Breast epithelium (tissue), 4 donors: ENCODE measurements at places on chromosomes 5 and 9. TPM values are rescaled to one million over a fixed set of nuclear protein-coding genes. Genes with fewer than 3 reads are reported as not detected.
A peak's percentile ranks its signal among the peaks of the same experiment; 100 is the strongest.

ADAMTS12 gene
- 4.4 TPM for total RNA-seq

SLC36A2 gene
- total RNA-seq = not detected

PCDHB9 gene
- total RNA-seq = 4.6 TPM

FOXI1 gene
- 7.9 TPM for total RNA-seq

OLFM1 gene
- total RNA-seq = 17.4 TPM

DNA sequence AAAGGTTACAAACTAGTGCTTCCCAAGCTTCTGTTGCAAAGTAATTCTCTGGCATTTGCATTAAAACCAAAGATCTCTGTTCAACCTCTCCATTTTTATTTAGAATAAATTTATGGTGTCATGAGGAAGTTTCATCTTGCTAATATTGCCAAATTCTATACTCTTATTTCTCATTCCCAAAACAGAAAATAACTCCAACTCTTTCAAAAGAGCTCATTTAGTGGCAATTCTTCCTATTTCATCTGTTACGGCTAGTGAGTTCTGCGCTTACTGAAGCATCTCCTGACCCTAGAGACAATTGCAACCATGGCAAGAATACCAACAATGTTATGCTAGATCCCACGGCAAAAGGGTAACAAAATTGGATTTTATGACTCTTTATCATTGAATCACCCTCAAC, 97.0 kb downstream of the HINT1 start:
- H3K27me3 ChIP-seq = no peaks in the 10 kb centered on the region
- H3K4me3 ChIP-seq = no peak overlapping the region
- H3K27ac ChIP-seq = no peak overlapping the region
- H3K4me1 ChIP-seq = no peaks in the 10 kb centered on the region
- H3K36me3 ChIP-seq = no peaks in the 10 kb centered on the region

GRCh38 chr5:79736528-79737514, 47.2 kb downstream of the CMYA5 start:
- H3K27me3 ChIP-seq = no peaks in the 10 kb centered on the region
- DNase-seq = no peak
- H3K4me3 ChIP-seq = no peak overlapping the region
- H3K36me3 ChIP-seq = no peaks in the 10 kb centered on the region
- no peak overlapping the region for H3K27ac ChIP-seq

DNA sequence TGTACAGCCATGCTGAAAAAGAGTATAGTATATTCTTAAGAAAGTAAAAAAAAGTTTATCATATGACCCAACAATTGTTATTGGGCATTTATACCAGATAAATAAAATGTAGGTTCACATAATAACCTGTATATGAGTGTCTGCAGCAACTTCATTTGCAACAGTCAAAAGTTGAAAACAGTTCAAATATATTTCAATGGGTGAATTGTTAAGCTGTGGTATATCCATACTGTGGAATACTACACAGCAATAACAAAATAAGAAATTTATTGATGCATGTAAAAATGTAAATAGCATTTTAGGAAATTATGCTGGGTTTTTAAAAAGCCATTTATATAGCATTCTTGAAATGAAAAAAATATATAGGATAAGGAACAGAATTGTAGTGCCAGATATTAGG, 1420.1 kb upstream of the ACO1 start:
- H3K27me3 ChIP-seq = no peaks in the 10 kb centered on the region
- no peak overlapping the region for H3K4me3 ChIP-seq
- H3K36me3 ChIP-seq = no peaks in the 10 kb centered on the region
- H3K27ac ChIP-seq = no peak overlapping the region

DNA sequence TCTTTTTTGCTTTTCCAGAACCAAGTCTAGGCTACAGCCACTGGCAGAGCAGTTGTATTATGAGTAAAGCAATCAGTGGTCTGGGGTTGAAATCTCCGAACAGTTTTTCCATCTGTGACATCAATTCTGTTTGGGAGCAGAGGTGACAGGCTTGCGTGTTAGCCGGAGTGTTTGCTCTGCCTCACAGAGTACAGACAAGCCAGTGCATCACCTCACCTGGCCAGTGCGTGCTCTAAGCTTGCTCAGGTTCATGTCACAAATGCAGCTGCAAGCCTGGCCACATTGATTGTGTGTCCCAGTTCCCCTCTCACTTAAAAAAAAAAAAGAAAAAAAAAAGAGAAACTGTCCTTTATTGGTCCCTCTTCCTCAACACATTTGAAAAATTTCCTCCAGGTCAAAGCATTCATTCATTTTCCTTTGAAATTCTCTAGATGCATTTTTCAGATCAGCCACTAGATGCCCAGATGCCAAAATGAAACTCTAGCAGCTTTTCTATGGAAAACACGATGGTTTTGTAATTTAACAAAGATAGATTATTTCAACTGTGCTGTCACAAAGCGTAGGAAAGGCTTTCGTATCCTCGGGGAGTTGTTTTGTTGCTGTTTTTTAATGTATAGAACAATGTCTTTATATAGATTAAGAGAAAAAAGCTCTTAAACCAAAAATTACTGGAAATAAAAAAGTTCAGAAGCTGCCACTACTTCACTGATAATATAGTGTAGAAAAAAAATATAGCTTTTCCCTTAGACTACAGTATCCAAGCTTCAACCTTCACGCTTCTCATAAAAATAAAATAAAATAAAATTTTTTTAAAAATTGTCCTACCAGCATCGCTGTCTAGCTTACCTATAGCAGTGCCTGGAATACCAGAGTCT, 585.5 kb downstream of the TLE1 start:
- no peak overlapping the region for H3K27ac ChIP-seq
- no peaks in the 10 kb centered on the region for H3K4me1 ChIP-seq
- H3K36me3 ChIP-seq = no peaks in the 10 kb centered on the region
- no peaks in the 10 kb centered on the region for H3K27me3 ChIP-seq
- no peak for DNase-seq
- H3K4me3 ChIP-seq = no peak overlapping the region

DNA sequence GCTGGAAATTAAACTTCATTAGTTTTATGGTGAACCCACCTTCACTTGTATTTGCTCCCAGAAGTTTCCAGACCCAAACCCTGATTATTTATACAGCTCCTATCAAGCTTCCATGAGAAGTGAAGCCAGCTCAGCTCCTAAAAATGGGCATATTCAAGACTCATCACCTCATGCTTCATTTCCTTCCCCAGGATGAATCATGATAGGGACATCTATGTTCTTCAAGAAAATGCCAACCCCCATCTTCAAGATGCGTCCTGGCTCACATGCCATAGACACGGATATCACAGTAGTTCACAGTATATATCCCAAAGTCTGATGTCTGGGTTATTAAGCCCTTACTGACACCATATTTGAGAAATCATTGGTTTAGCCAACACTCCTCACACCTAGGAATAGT, 217.6 kb downstream of the NPR3 start:
- no peaks in the 10 kb centered on the region for H3K36me3 ChIP-seq
- no peak for DNase-seq
- no peaks in the 10 kb centered on the region for H3K4me1 ChIP-seq
- no peak overlapping the region for H3K27ac ChIP-seq

DNA sequence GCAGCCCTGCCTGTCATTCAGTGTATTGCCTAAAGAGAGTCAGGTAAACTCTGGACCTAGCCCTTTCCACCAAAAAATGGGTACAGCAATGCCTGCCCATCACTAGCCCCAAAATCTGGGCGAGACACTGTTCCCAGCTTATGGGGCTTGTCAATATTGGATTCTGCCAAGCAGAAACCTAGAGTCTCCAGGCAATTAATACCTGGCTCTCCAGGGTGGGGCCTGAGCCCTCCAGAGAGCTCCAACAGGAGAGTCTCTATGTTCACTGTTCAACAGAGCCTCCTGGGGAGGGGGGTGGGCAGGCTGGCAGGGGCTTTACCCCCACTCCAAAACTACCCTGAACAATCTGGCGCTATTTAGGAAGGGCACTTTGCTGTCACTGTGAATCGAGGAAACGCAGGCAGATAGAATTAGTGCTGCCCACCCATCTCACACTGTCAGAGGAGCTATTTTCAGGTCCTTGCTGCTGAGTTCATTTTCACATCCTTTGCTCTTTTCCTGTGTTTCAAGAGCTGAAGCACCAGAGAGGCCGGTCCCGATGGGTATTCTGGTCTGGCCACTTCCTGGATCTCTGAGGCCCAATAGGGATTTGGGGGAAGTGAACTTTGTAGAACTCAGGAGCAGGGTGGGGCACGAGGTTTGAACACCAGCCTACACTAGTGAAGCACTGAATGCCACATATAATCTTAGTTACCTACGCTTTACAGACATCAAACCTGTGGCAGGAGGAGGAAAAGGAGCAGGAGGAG, 121.8 kb downstream of the C5orf15 start:
- H3K4me3 ChIP-seq = no peak overlapping the region
- no peak overlapping the region for H3K27ac ChIP-seq
- no peaks in the 10 kb centered on the region for H3K36me3 ChIP-seq
- H3K27me3 ChIP-seq = no peaks in the 10 kb centered on the region
- H3K4me1 ChIP-seq = no peaks in the 10 kb centered on the region

- peak overlapping the region; percentile 68 for H3K27ac ChIP-seq
- no peaks in the 10 kb centered on the region for H3K4me1 ChIP-seq
- H3K36me3 ChIP-seq = no peaks in the 10 kb centered on the region
- DNase-seq = no peak
- H3K27me3 ChIP-seq = peaks cover 4% of the 10 kb centered on the region
- peak overlapping the region; percentile 10 for H3K4me3 ChIP-seq
These were observed 3.2 kb downstream of the PAPPA start for GRCh38 chr9:116156621-116157314.

- H3K4me3 ChIP-seq = no peak overlapping the region
- H3K36me3 ChIP-seq = no peaks in the 10 kb centered on the region
- no peaks in the 10 kb centered on the region for H3K4me1 ChIP-seq
- no peak overlapping the region for H3K27ac ChIP-seq
- no peak for DNase-seq
These were observed 34.4 kb downstream of the COL23A1 start for GRCh38 chr5:178555771-178556211.

GRCh38 chr5:74185599-74185998, 454.9 kb downstream of the ENC1 start:
- no peak for DNase-seq
- H3K36me3 ChIP-seq = no peaks in the 10 kb centered on the region
- H3K27me3 ChIP-seq = no peaks in the 10 kb centered on the region
- H3K27ac ChIP-seq = peak overlapping the region; percentile 67

DNA sequence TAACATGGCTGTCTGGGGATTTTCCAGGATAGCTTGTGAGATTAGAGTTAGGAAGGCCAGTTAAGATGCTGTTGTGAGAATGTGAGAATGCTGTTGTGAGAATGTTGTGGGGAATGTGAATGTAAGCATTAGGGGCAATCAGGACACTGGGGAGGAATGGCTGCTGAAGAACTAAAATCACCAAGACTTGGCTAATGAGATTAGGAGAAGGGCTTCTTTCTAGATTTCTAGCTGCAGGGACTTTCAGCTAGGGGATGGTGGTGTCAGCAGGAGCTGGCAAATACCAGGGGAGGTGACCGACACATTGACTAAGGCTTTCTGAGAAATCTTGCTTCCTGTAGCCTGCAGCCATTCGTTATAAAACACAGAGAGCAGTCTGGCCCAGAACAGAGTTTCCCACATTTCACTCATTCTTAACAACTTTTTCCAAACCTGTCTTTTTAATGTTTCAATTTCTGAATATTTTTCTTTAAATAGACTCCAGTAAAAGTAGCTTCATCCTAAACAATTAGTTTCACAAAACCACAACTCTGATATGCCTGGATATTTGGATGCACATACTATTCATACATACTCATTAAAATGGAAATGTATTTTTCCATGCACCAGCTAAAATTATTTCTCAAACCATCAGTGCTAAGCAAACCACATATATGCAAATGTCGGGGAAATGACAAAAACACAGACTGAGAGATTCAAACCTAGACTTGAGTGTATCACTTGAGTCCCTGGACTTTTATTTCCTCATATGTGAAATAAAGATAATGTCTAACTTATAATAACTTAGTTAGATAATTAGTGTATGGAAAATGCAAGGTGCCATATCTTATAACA, 89.3 kb upstream of the TNC start:
- no peaks in the 10 kb centered on the region for H3K36me3 ChIP-seq
- DNase-seq = no peak
- H3K27ac ChIP-seq = no peak overlapping the region
- no peaks in the 10 kb centered on the region for H3K27me3 ChIP-seq

GRCh38 chr5:59833448-59833847, 60.1 kb downstream of the PDE4D start:
- H3K4me1 ChIP-seq = no peaks in the 10 kb centered on the region
- H3K4me3 ChIP-seq = no peak overlapping the region
- no peak overlapping the region for H3K27ac ChIP-seq
- no peaks in the 10 kb centered on the region for H3K36me3 ChIP-seq

DNA sequence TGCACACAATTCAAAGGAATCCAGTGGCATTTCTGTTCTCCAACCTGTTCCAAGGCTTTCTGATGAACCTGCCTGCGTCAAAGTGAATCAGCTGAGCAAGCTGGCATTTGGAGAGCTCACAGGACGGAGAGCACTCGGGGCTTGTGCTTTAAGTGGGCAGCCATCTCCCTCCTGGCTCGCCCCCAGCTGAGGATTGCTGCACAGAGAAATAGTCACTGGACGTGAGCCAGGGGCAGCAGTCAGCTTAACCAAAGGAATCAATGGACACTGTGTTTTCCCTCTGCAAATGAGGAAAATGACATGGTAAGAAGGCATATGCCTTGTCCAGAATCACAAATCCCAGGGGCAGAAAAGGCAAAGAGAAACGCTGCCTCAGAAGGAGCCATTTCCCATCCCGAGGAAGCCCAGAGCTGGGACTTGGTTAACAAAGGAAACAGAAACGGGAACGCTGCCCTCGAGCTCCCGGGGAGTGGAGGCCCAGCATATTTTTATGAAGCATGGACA, 299.4 kb downstream of the ZSWIM6 start:
- peak; percentile 40 for DNase-seq
- H3K4me3 ChIP-seq = peak overlapping the region; percentile 2
- no peaks in the 10 kb centered on the region for H3K36me3 ChIP-seq
- no peaks in the 10 kb centered on the region for H3K4me1 ChIP-seq

DNA sequence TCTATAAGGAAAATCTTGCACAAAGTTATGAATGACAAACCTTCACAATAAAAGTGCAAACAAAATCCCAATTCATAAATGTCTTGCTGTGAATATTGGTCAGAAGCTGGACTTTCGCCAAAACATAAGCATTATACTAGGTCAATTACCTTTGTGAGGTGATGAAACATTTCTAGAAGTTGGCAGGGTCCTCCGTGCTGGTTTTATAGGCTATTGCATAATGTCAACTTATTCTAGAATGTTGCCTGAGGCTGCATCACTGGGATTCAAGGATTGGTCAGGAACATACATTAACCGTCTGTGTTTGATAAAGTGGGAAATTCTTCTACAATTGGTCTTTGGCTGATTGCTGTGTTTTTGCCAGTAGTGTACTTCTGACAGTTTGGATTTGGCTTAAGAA, 49.8 kb upstream of the PALM2AKAP2 start:
- H3K27me3 ChIP-seq = no peaks in the 10 kb centered on the region
- H3K4me3 ChIP-seq = no peak overlapping the region
- no peaks in the 10 kb centered on the region for H3K4me1 ChIP-seq
- no peak overlapping the region for H3K27ac ChIP-seq

- no peak overlapping the region for H3K27ac ChIP-seq
- H3K4me3 ChIP-seq = no peak overlapping the region
These were observed 21.2 kb upstream of the PCSK5 start for GRCh38 chr9:75869236-75869635.
